ENCODE measurements at places on chromosomes 1 and 21. TPM values are rescaled to one million over a fixed set of nuclear protein-coding genes. Genes with fewer than 3 reads are reported as not detected.

DNA sequence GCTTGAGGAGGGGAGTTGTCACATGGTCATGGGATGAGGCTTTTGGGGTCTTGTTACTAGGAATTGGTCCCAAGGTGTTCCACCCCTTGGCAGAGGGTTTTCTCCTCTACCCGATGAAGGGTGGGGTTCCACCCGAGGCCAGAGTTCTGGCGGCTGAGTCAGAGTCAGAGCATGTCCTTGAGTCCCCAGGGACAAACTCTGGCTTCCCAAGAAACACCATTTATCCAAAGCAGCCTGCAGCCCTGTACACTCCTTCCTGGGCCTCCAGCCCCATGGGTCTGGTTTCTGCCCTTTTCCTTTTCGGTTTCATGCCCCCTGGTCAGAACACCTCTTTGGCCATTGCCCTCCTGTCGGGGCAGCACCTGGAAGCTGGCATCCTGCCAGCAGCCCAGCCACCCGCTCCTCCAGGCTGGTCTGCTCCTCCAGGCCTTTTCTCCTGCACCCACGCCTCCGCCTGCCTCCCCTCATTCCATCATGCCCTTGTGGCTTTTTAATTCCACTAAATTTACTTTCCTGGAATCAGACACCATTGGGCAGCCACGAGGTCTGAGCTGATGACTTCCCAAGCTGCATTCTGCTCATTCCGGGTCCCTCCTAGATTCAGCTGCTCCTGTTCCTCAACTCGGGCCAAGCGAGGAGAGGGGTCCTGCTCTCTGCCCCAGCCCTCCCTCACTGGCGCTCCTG lies 301.7 kb upstream of the VAMP3 start:
- DNase-seq = no peak

WNT3A gene
- total RNA-seq = not detected

OR2L8 gene
- 0.29 TPM for total RNA-seq

- no peak for DNase-seq
Measured at GRCh38 chr1:228530951-228531731, 44.0 kb downstream of the RNF187 start.

OR6N1 gene
- not detected for total RNA-seq
